ENCODE measurements at places on chromosomes 5 and 9.

DNA sequence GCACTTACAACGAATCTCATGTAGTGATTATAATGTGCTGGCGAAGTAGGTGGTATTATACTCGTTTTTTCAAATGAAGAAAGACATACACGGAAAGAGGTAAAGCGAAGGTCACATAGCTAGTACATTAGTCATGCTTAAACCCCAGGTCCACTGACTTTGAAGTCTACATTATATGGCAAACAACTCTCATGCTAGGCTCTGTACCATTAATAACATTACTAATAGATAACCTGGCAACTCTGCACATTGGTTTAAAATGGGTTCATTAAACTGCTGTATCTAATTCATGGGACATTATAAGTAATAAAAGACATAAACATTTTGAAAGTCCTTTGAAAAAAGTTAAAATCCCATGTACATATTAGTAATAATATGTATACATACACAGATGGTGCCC is 21.2 kb downstream of the FYB1 start:
- DNase-seq = no peak

- DNase-seq = no peak
Measured at GRCh38 chr9:136594492-136594891, 48.6 kb upstream of the NOTCH1 start.

GRCh38 chr5:172450861-172451695 is 3.2 kb downstream of the SH3PXD2B start:
- no peak for DNase-seq

GRCh38 chr9:85212887-85213286 is 528.9 kb downstream of the AGTPBP1 start:
- DNase-seq = no peak

DNA sequence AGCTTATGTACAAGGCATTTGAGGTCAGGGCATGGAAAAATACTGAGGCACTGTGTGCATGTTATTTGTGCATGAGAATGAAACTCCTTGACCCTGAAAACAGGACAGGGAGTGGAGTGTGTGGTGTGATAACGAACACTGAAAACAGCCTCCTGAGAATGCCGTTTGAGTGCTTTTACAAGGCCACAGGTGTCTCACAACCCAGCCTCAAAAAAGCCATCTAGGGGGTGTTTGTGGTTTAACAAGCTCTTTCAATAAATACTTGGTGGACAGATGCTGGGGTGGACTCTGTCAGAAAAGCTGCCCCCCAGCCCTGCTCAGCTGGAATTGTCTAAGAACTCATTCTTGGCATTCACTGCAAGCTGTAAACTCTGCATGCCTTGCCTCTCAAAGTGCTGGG is 94.0 kb upstream of the SLC25A48 start:
- no peak for DNase-seq

Measured in stimulated activated CD4-positive, alpha-beta T cell treated with anti-CD3 and anti-CD28 coated beads, Interleukin-4, amount 100 ng/mL, for 4 hours (primary cell).